HCT116 (cell line): ENCODE measurements at places on chromosomes 2 and 18.

DNA sequence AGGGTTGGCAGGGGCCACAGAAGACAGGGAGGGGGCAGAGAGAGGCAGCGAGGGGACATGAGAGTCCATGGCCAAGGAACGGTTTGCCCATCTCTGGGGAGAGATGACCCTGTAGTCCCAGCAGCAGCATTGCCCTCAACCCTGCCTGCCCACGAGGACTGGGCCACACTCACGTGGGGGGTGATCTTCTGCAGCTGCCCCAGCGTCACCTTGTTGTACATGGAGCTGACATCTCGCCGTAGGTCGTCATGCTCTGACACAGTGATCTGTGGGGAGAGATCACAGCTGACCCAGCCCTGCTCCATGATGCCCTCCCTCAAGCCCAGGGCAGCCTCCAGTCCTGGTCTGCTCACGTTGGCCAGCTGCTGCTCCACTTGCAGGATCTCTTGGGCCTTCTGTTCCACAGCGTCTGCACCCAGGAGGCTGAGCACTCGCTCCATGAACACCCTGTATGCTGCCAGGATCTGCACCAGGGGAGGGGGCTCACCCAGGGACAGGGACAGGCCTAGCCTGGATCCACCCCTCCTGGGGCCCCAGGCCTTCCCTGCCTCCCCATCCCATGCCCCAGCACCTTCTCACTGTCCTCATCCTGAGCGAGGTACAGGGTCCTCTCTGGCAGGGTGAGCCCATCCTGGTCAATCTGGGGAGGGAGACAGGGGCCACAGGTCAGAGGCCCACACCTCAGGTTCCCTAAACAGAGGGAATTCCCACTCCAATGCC lies 2.8 kb downstream of the ECEL1 start:
- DNase-seq: no peak

GRCh38 chr2:223457301-223457700 lies 144.9 kb downstream of the SCG2 start:
- DNase-seq: no peak

DNA sequence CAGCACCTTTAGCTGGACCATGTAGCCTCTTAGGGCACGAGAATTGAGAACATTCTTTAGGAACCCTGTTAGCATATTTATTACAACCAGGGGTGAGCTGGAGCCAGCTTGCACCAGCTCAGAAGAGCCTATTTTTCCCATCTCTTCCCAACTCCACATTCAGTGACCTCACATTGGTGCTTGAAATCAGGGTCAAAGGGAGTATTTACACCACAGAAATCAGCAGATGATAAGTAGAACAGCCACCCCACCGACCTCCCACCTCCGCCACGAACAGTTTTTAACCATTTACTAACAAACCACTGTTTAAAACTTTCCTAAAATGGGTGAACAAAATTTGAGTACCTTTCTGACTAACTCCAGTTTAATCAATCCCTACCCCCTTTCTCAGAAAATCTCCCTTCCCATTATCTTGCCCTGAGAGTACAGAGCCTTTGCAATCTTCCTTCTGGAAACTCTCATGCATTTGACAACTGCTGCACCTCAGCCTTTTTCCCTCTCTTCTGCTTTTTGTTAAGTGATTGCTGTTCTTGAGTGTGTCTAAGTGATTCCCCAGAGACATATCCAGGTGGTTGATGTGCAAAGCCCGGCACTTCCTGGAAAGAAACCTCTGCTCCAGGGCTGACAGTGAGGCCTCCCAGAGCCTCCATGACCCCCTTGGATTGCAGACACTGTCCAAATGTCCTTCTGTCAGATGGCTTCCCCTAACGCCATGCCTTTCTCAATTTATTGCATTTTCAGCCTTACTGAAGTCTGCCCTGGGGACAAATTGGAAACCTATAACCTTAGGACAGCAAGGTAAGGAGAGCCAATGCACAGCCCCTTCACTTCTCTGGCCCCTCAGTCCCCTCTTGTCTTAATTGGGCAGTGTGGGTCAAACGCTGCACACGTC lies 389.5 kb upstream of the TNP1 start:
- DNase-seq: no peak

- DNase-seq: no peak
Measured at GRCh38 chr2:226515344-226516055, 284.1 kb downstream of the IRS1 start.

- DNase-seq: no peak
Measured at GRCh38 chr2:175576875-175577274, 395.4 kb upstream of the ATP5MC3 start.

DNA sequence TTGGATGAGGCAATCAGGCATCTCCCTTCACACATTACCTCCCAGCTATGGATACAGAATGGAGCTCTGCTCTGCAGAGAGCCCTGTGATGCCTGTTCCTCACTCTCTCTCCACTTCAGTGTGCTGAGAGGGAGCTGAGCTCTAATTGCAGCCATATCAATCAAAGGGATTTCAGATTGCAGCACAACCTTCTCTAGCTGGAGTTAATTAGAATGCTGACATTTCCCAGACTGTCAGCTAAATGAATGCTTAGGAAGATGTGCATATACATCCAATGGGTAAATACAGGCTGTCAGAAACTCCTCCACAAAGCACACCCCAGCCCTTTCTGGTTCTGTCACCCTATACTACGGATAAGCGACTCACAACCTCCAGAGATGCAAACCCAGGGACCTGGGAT lies 402.6 kb downstream of the EIPR1 start:
- DNase-seq: no peak

DNA sequence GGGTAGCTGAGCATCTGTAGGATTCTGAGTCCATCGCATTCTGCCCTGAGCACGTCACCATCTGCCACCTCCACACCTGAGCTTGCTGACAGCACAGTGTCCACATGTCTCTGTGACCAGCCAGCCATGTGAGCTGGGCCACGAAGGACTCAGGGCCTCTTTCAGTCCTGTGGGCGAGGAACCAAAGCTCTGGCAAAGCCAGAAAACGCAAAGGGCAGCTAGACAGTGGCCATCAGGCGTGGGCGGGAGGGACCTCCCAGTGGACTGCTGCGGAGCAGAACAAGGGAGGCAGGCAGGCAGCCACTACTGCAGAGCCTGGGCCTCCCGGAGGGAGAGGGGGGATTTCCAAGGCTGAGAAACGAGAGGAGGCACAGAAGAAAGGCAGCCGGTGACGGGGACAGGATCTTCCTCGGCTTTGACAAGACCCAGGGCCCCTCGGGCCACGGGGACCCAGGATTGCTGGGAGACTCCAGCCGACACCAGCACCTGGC lies 274.6 kb upstream of the SALL3 start:
- no peak for DNase-seq

GRCh38 chr18:2984091-2984490 lies 28.9 kb downstream of the LPIN2 start:
- DNase-seq: no peak

DNA sequence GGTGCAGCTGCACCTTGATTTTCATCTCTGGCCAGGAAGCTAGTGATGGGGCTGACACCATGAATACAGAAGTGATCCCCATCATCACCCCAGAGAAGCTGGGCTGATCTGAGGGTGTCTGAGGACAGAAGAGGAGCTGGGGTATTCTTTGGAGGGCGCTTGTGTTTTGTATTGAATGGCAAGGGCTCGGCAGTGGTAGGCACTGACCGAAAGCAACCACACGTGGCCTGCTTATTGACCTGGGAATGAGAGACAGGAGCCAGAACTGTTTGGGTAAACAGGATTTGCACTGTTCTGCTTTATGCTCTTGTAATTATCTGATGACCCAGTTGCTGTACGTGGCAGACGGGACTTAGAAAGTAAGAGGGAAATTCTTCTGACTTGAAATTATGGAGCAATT lies 62.6 kb upstream of the RPL31 start:
- DNase-seq: no peak

DNA sequence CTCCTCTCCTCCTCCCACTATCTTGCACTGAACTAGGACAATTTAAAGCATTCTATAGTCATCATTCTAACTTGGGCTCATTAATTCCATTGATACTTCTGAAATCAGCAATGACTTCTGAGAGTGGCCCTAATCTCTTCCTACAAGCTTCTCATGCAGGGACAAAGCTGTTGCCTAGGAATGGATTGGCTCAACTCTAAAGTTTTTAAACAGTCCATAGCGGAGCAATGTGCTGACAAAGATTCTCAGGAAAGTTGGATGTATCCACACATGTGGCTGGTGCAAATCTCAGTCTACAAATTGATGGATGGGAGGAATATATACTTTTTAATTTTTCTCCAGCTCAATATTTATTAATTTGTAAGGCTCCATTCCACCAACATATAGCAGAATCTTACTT lies 388.9 kb downstream of the SETBP1 start:
- no peak for DNase-seq

- no peak for DNase-seq
Measured at GRCh38 chr2:207180741-207181140, 15.0 kb upstream of the KLF7 start.

- DNase-seq: peak; percentile 69
Measured at GRCh38 chr18:58781627-58782194, 83.0 kb upstream of the ZNF532 start.

GRCh38 chr2:189318761-189319160 lies 122.5 kb upstream of the WDR75 start:
- DNase-seq: no peak

- no peak for DNase-seq
Measured at GRCh38 chr18:808086-808485, 4.0 kb downstream of the YES1 start.

- no peak for DNase-seq
Measured at GRCh38 chr18:57802213-57803102, 657 bp downstream of the ATP8B1 start.

DNA sequence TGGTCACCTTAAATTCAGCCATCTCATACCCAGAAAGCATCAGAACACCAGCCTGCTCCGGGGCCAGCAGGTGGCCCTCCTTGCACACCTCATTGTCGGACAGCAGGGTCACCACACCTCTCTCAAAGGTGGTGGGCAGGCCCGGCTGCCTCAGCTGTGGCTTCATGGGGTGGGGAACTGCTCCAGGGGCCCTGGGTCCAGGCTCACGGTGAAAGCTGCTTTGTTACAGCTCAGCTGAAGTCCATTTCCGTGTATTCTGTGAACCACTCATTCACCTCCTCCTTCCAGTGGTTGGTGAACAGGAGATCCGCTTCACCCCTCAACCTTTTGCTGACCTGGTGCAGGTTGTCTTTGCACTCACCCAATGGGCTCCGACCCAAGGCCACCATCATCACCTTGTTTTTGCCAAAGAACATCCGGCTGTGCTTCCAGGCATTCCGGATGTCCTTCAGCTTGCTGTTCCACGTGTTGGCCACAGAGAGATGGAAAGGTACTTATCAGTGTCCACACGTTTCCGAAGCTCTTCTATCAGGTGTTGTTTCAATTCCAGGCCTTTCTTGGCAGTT lies 78.6 kb upstream of the LDLRAD4 start:
- no peak for DNase-seq

DNA sequence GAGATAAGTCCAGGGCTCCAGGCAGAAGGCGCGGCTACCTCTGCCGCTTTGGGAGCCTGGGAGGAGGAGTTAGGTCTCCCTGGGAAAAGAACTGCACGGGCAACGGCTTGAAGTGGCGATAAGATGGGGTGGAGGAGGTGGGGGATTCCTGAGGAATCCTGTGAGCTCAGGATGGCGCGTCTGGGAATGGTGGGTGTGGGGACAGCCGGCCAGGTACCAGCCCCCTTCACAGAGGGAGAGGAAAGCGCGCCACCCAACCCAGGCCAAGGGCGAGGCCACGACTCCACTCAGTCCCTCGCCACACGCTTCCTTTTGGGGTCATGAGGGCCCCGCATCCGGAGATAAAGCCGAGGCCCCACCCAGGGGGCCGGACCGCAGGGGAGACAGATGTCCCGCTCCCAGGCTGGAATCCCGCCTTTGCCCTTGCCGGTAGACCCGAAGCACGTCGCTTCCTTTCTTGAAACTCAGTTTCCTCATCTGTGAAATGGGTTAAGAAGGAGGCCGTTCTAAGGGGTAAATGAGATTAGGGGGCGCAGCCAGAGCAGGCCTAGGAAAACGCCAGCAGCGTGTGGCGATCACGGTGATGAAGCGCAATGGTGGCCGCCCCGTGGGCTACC lies 1.7 kb upstream of the CTDSP1 start:
- peak; percentile 58 for DNase-seq

GRCh38 chr2:172096626-172097547 lies 5.8 kb downstream of the DLX2 start:
- DNase-seq: no peak

GRCh38 chr18:24195296-24196053 lies 56.6 kb downstream of the CABYR start:
- DNase-seq: no peak

- no peak for DNase-seq
Measured at GRCh38 chr2:150211164-150211631, 276.3 kb downstream of the RND3 start.

GRCh38 chr2:236568068-236568921 lies 1.3 kb upstream of the ACKR3 start:
- no peak for DNase-seq

DNA sequence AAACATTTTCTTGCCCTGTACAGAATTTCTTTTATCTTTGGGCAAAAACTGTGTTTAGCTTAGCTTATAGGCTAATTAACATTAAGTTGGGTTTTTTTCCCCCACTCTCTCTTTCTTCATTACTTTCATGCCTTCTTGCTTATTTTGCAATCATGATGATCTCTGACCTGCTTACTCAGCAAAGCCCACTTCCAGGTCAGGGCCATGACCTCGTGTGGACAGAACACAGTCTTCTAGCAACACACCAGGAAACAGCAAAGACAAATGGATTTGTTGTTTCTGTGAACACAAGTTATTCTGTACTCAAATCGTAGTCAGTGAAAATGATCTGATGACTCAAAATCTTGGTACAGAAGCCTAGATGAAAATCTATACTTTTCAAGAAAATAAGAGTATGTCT lies 60.7 kb downstream of the SPATS2L start:
- no peak for DNase-seq

DNA sequence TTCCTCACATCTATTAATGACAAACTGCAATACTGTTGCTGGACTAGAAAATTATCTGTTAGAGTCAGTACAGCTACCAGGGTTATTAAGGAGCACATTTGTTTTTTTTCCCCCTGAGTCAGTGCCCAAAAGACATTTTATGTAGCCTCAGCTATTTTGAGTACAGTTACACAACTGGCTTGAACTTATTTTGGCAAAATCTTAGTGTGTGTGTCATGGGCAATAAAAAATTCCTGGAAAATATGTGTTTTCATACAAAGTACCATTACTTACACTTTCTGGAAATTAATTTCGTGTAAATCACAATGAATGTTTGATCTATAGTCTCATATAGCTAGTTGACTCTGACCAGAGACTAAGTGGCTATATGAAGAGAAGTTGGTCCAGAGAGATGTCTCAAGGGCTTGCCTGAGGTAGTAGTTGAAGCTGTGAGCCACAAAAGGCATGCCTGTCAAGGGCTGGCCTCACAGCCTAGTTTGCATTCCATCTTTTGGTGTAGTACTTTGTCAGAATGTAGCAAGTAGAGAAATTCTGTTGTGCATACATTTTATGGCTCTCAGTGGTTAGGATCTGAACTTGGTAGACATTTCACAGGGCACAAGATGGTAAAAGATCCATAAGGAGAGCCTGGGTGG lies 283.4 kb downstream of the MTX2 start:
- no peak for DNase-seq

- no peak for DNase-seq
Measured at GRCh38 chr18:48222118-48222517, 187.1 kb downstream of the ZBTB7C start.

DNA sequence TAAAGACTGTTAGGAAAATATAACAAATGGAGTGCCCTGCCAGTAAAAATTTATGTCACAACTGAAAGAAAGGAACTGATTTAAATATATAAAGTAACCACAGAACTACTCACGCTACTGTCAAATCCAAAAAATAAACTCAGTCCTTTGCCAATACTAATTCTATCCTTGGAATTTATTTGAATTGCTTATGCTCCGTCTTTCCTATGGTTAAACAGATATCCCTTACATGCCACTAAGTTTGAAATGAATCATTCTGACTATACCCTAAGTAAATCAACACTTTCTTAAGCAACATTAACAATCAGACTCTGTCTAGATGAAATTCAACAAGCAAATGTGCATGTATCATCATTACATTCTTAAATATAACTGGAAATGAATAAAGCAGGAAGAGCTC lies 9.8 kb downstream of the HNRNPLL start:
- DNase-seq: no peak
